ENCODE measurements at places on chromosomes 4 and X.
A peak's percentile ranks its signal among the peaks of the same experiment; 100 is the strongest.

DNA sequence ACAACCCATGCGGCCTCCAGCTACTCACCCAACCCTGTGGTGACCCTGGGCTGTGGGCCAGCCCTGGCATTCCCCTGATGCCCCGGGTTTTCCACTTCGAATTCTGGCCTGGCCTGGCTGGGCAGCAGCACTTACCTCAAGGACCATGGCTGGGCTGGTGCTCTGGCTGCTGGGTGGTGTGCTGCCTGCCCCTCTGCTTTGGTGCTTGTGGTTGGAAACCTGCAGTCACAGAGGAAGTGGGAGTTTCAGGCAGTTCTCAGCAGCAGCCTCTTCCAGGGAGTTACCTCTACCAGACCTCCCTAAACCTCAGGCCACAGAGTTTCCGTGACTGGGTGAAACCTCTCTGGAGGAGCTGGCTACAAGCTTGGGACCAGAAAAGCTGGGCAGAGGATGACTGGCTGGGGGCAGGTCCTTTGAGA lies at the start of gene CXCR3:
Gene CXCR3, minus strand, starts transcription at position 209 of the 419 bp plus-strand sequence. Its CDS starts 62 bp downstream, at position 147.
- no peak for DNase-seq

- DNase-seq = no peak
Measured at GRCh38 chrX:142671036-142671435, 354.7 kb upstream of the SPANXN4 start.

DNA sequence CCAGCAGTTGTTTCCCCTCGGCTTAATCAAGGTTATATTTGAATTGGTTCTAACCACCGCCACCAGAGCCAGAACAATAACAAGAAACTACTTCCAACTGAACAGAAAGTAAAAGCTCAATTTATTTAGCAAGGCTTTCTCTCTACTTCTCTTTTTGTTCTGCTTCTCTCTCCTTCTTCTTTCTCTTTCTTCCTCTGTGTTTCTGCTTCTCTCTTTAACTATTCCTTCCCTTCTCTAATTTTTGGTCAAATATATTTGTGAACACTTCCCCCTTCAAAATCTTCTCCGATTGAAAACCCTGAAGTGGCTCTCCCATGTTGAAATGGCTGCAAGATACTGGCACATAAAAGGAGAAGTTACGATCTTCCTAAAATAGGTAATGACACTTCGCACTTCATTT lies 1195.9 kb upstream of the PRKX start:
- no peak for DNase-seq

- peak; percentile 9 for DNase-seq
Measured at GRCh38 chrX:55907968-55908607, 190.5 kb downstream of the RRAGB start.

DNA sequence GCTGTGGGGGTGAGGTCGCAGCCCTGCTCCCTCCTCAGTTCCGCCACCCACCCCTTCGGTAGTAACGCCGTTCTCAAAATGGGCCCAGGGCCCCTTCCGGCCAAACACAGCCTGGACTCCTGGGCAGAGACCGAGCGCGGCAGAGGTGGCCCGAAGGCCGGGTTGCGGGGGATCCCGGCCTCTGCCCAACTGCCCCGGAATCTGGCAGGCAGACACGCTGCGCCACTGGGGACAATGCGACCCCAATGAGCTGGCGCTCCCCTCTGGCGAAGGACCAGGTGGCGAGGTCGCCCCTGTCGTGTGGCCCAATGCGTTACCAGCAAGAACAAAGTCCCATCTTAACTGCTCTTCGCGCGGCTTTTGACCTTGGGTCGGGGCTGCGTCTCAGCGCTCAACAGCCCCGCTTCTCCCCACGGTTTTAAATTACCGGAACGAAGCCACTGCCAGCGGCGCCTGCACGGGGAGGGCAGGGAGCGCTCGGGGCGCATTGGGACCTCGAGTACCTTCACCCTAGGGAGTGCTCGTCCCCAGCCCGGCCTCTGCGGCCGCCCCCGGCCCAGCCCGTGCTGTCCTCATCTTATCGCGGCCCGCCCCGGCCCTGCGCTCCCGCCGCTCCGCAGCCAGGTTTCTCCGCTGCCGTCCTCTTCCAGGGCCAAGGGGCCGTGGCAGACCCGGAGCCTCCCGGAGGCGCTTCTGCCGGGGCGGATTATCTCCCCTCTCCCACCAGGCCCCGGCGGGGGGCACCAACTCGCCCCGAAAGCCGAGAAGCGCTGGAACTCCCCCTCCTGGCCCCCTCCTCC lies 22.2 kb upstream of the HMX1 start:
- DNase-seq = no peak

- DNase-seq = no peak
Measured at GRCh38 chr4:21649391-21650090, 299.0 kb downstream of the KCNIP4 start.

GRCh38 chr4:69838977-69839376 lies 21.0 kb downstream of the SULT1E1 start:
- no peak for DNase-seq

- DNase-seq = no peak
Measured at GRCh38 chr4:33067221-33067620, 2347.1 kb downstream of the PCDH7 start.

DNA sequence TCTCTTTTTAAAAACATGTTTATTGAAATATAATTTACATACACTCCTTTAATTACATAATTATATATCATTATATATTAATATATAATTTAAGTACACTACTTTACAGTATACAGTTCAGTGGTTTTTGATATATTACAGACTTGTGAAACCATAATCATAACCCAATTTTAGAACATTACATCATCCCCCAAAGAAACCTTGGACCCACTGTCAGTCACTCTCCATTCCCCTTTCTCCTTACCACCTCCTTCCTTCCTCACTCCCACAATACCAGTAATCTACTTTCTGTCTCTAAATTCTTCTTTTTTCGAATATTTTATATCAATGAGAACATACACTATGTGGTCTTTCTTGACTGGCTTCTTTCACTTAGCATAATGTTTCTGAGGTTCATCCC lies 17.9 kb upstream of the EXOSC9 start:
- DNase-seq = no peak

GRCh38 chr4:156665780-156666366 lies 305.7 kb downstream of the PDGFC start:
- no peak for DNase-seq

- no peak for DNase-seq
Measured at GRCh38 chrX:10045327-10046000, 78.3 kb downstream of the CLDN34 start.

DNA sequence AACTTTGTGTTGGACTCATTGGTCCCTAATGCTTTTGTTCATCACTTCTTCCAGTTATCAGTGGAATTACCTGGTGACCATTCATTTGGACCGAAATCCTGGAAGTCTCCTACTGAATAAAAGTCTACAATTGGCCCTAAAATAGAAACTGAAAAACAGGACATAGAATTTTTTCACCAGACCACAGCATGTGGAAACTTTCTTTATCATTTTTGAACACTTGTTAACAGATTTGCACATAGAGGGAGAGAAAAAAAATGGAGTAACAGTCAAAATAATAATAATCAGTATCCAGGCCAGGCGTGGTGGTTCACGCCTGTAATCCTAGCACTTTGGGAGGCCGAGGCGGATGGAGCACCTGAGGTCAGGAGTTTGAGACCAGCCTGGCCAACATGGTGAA lies 7.1 kb downstream of the EPGN start:
- no peak for DNase-seq

GRCh38 chrX:103061486-103061885 lies 2.5 kb downstream of the BEX1 start:
- DNase-seq = no peak

GRCh38 chr4:74018116-74018515 lies 19.6 kb upstream of the CXCL5 start:
- no peak for DNase-seq

DNA sequence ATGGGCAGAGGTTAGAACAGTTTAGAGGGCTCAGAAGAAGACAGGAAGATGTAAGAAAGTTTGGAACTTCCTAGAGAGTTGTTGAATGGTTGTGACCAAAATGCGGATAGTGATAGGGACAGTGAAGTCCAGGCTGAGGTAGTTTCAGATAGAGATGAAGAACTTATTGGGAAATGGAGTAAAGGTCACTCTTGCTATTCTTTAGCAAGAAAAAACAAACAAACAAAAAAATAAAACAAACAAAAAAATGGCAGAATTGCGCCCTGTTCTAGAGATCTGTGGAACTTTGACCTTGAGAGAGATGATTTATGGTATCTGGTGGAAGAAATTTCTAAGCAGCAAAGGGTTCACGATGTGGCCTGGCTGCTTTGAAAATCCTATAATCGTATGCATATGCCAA lies 185.1 kb upstream of the SFRP2 start:
- DNase-seq = no peak

- DNase-seq = no peak
Measured at GRCh38 chr4:112726041-112726440, 89.1 kb downstream of the LARP7 start.

GRCh38 chr4:71338846-71339593 lies at the start of gene SLC4A4:
TSS of gene SLC4A4 (plus strand) at chr4:71339020.
- no peak for DNase-seq

DNA sequence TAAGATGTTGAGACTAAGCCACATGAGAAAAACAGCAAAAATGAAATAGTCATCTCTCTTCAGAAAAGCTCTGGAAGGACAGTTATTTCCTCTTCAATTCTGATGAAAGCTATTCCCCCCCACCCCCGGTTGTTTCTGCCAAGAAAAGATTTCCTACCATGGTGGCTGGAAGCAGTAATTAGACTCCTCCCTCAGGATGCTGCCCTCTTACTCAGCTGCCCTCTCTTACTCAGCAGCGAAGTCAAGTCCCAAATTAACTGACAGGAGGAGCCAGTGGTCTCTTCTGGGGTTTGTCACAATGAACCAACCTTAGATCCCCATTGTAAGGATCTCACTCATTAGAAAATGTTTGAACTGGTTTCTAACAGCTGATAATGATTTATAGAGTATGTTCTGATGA lies 38.0 kb downstream of the GPM6B start:
- no peak for DNase-seq
